ENCODE measurements at places on chromosomes 5 and 9. TPM values are rescaled to one million over a fixed set of nuclear protein-coding genes. Genes with fewer than 3 reads are reported as not detected.

DNA sequence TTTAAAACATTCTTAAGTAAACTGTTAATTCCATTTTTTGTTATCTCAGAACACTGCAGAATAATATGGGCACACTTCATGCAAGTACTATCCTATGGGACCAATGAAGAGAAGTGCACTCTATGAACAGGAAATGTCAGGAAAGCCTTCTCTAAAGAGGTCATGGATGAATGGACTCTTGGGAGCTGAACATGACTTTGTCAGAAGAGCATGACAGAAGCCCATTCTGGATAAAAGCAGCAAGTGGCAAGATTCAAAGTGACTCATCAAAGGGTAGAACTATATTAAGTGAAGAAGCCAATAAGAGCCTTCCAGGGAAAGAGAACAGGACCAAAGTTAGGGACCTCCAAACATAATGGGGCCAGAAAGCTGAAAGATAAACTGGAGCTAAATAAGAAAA lies 94.0 kb downstream of the RAPGEF6 start:
- DNase-seq, result no peak
- H3K36me3 ChIP-seq, result peaks cover 48% of the 10 kb centered on the region
- H3K4me1 ChIP-seq, result peaks cover 88% of the 10 kb centered on the region
- H3K27ac ChIP-seq, result no peak overlapping the region

GRCh38 chr9:117302487-117302886 lies 112.4 kb downstream of the ASTN2 start:
- H3K4me3 ChIP-seq, result no peak overlapping the region
- no peak overlapping the region for H3K27ac ChIP-seq
- no peaks in the 10 kb centered on the region for H3K4me1 ChIP-seq
- no peak for DNase-seq
- no peaks in the 10 kb centered on the region for H3K36me3 ChIP-seq
- H3K27me3 ChIP-seq, result no peaks in the 10 kb centered on the region

Gene CARD9
- 7.2 TPM for total RNA-seq

GRCh38 chr5:17910318-17910717 lies 276.1 kb downstream of the TAF11L14 start:
- no peaks in the 10 kb centered on the region for H3K27me3 ChIP-seq
- no peak overlapping the region for H3K4me3 ChIP-seq
- no peak for DNase-seq
- H3K36me3 ChIP-seq, result no peaks in the 10 kb centered on the region

DNA sequence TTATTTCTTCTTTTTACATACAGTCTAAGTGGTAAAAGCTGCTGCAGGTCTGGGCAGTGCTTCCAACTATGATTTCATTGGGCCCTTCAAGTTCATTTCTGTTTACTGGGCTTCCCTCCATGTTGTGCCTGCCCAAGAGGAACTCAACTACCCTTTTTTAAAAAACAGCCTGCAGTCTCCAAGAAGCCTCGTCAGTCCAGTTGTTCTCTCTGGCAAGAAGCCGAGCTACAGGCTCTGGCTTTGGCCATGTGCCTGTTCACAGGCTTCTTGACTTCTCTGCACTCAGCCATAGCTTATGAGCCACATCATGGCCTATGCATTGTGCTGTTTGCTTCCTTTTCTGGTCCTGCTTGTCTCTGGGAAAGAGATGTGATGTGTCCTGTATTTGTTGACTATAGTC lies 119.7 kb upstream of the PJA2 start:
- no peaks in the 10 kb centered on the region for H3K4me1 ChIP-seq
- no peak overlapping the region for H3K27ac ChIP-seq
- no peak overlapping the region for H3K4me3 ChIP-seq
- DNase-seq, result no peak
- H3K36me3 ChIP-seq, result no peaks in the 10 kb centered on the region

- no peak overlapping the region for H3K4me3 ChIP-seq
- H3K4me1 ChIP-seq, result no peaks in the 10 kb centered on the region
- H3K27ac ChIP-seq, result no peak overlapping the region
- no peaks in the 10 kb centered on the region for H3K36me3 ChIP-seq
- peaks cover 8% of the 10 kb centered on the region for H3K27me3 ChIP-seq
Measured at GRCh38 chr5:151405334-151406160, 41.9 kb upstream of the SLC36A1 start.

Gene AK1
- total RNA-seq, result 17.2 TPM

DNA sequence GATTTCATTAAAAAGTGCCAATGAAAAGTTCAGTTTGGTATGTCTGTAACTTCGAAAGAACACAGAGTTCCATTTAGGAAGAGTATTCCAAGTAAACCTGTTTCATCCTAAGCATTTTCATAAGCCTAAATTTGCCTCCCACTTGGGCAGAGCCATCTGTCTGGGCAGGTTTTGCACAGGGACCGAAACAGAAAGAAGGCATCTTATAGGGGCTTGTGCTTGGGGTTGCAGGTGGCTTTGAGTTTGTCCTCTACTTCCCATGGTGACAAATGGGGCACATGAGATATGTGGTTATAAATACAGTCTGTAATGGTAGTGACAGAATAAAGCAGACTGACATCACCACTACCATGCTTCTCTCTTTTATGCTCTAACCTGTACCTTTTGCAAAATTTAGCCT lies 63.7 kb downstream of the MCTP1 start:
- H3K4me3 ChIP-seq, result no peak overlapping the region
- DNase-seq, result no peak
- H3K36me3 ChIP-seq, result no peaks in the 10 kb centered on the region
- H3K27me3 ChIP-seq, result no peaks in the 10 kb centered on the region

DNA sequence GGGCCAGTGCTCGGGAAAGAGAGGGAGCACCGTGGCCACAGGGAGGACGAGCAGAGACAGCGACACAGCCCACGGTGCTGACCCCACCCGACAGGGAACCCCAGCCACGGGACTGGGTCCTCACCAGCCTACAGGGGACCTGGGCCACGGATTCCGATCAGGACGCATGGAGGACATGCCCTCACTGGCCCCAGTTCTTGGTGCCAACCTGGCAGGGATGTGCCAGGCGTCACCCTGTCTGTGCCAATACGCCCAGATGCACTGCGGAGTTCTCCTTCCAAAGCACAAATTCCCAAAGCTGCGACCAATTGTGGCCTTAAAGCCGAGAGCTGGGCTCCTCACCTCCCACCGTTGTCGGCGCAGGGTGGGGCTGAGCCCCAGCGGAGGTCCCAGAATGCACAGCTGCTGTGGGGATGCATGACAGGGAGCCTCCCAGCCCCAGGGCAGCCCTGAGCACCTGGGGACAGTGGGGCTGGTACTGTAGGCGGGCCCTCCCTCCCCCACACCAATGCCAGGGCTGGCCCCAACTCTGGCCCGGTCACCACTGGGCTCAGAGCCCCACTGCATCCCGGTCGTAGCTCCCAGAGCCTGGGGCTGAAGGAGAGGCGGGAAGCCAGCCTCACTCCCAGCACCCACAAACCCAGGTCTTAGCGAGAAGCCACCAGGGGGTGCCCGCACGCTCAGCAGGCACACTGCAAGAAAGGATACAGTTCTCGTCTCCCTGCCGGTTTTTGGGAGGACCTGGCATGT lies 44.2 kb downstream of the NKD2 start:
- no peak overlapping the region for H3K27ac ChIP-seq
- DNase-seq, result no peak
- H3K36me3 ChIP-seq, result peaks cover 10% of the 10 kb centered on the region
- no peaks in the 10 kb centered on the region for H3K27me3 ChIP-seq
- H3K4me3 ChIP-seq, result no peak overlapping the region
- H3K4me1 ChIP-seq, result no peaks in the 10 kb centered on the region

DNA sequence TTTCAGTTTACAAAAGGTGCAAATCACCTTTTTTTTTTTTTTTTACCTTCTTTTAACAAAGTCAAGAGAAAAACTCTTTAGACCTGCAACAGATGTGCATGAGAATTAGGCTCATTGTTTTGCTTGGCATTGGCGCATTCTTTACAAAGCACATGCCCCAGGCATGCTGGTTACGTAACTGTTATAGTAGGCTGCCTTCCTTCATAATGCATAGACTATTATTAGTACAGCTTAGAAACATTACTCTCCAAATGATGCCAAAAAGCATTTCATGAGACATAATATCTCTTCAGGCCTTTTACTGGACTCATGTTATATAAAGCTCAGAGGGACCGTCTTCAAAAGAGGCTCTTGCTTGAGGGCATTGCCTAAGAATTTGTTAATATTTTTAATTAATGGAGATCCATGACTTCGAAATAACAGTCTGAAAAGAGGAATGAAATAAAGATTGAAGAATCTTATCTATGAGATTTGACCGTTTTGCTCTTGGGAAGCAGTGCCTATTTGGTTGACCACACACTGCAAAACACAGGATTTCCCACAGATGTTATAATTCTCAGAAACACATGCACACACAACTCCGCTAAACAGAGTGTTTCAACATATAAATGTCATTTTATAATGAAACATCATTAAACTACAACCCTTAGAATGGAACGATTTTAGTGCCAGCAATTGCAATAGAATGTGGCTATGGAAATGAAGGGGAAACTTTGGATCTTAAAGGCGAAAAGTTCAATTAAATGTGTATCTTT lies 478.7 kb downstream of the PRR16 start:
- H3K27ac ChIP-seq, result no peak overlapping the region
- H3K27me3 ChIP-seq, result no peaks in the 10 kb centered on the region

- DNase-seq, result no peak
- no peaks in the 10 kb centered on the region for H3K36me3 ChIP-seq
- H3K27ac ChIP-seq, result no peak overlapping the region
- H3K4me3 ChIP-seq, result no peak overlapping the region
Measured at GRCh38 chr9:14273696-14274121, 40.2 kb downstream of the NFIB start.

- DNase-seq, result no peak
- H3K4me1 ChIP-seq, result peaks cover 17% of the 10 kb centered on the region
- no peaks in the 10 kb centered on the region for H3K36me3 ChIP-seq
- H3K27me3 ChIP-seq, result no peaks in the 10 kb centered on the region
- no peak overlapping the region for H3K4me3 ChIP-seq
Measured at GRCh38 chr9:4594545-4594944, 67.5 kb upstream of the PLPP6 start.

DNA sequence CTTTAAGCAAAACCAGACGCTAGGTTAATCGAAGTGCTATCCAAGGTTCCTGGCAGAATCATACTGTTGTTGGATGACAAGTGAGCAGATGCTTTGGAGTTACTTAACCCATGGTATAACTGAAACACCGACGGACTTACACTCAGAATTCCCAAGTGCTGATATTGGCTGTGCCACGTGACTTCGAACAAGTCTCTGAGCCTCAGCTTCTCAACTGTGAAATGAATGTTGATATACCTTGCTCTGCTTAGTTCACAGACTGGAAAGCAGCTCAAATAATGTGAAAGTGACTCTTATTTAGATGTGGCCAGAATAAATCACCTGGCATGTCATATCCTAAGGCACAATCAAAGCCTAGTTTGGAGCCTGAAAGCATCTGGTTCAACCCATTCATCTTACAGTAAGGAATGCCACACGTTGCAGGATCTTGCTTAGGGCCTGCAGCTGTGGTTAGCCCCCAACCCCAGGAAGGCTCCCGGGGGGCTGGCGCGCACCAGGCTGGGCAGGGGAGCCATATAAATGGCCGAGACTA lies 759 bp downstream of the GEMIN5 start:
- H3K4me1 ChIP-seq, result peaks cover 13% of the 10 kb centered on the region
- no peak overlapping the region for H3K27ac ChIP-seq
- H3K4me3 ChIP-seq, result peak overlapping the region; percentile 94
- peaks cover 16% of the 10 kb centered on the region for H3K36me3 ChIP-seq
- no peak for DNase-seq

DNA sequence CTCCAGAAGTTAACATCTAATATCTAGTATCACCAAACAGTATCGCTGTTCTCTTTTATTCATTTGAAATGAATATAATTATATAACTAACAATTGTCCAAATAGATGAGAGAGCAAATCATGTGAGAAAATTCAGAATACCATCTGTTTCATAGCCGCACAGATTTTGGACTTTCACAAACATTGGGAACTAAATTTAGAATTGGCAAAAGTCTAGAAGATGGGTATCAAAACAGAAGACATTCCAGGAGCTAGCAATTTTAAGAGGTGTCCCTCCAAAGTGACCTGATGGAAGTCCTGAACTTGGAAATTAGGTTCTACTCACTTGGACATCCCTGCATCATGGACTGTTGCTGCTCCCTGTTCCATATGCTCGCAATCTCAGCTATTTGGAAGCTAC lies 57.0 kb upstream of the FSD1L start:
- peaks cover 30% of the 10 kb centered on the region for H3K27me3 ChIP-seq
- H3K36me3 ChIP-seq, result no peaks in the 10 kb centered on the region
- no peak overlapping the region for H3K27ac ChIP-seq
- DNase-seq, result no peak
- no peak overlapping the region for H3K4me3 ChIP-seq
- peaks cover 12% of the 10 kb centered on the region for H3K4me1 ChIP-seq

DNA sequence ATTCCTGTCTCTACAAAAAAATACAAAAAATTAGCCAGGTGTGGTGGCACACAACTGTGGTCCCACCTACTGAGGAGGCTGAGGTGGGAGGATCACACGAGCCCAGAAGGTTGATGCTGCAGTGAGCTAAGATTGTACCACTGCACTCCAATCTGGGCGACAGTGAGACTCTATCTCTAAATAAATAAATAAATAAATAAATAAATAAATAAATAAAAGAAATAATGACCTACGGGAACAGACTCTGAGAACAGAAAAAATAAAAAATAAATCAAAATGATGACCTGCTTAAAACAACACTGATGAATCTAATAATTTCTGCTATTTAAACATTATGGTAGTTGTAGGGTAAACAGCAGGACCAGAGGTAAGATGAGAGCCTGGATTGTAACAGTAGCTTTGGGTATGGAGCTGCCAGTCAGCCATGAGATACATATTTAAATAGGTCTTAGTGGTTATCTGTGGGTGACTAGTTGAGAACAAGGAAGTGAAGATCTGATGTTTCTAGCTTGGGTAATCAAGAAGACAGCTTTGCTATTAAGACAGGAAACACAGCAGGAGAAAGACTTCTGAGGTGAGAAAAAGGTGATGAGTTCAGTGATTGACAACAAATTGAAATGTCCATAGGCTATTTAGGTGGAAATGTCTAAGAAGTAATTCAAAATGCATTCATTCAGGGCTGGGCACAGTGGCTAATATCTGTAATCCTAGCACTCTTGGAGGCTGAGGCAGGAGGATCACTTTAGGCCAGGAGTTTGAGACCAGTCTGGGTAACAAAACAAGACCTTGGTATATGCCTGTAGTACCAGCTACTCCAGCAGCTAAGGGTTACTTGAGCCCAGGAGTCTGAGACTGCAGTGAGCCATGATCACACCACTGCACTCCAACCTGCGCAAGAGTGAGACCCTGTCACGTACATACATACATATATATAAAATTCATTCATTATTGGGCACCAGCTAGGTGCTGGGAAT lies 11.0 kb downstream of the RNF145 start:
- peaks cover 48% of the 10 kb centered on the region for H3K36me3 ChIP-seq
- DNase-seq, result no peak
- peaks cover 60% of the 10 kb centered on the region for H3K4me1 ChIP-seq
- peak overlapping the region; percentile 20 for H3K27ac ChIP-seq
- H3K27me3 ChIP-seq, result no peaks in the 10 kb centered on the region

Gene TOR2A
- total RNA-seq, result 16.6 TPM

Gene GDNF
- total RNA-seq, result 0.36 TPM

DNA sequence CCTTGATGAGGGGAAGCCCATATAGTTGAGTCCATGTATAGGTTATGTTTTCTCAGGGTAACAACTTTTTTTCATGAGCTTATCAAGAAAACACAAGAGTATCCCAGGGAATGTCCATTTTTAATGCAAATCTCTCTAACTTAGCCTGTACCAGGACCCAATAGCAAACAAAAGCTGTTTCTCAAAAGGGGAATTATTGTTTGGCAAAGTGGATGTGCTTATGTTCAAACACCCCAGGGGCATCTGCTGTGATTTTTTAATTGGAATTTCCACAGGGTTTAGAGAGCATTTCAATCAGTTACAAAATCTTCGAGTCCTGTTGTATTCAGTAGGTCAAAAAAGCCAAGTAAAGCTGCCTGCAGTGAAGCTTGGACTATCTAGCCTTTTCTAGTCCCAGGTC lies 33.4 kb upstream of the CSNK1G3 start:
- H3K27ac ChIP-seq, result no peak overlapping the region
- peaks cover 32% of the 10 kb centered on the region for H3K27me3 ChIP-seq
- no peaks in the 10 kb centered on the region for H3K4me1 ChIP-seq
- no peak for DNase-seq
- no peak overlapping the region for H3K4me3 ChIP-seq

All from activated T-helper 1 cell treated with anti-CD3 and anti-CD28 coated beads, Interleukin-12 subunit alpha, Interleukin-12 subunit beta, Interleukin-2, Interleukin-4 antibody, amounts not matched to agents 30 ng/mL and 10 ng/mL and 1 ng/mL, durations not matched to agents 14 hours and 24 hours and 36 hours (primary cell).